B cell (primary cell): ENCODE measurements at places on chromosomes 5 and 9. TPM values are rescaled to one million over a fixed set of nuclear protein-coding genes. Genes with fewer than 3 reads are reported as not detected.

DNA sequence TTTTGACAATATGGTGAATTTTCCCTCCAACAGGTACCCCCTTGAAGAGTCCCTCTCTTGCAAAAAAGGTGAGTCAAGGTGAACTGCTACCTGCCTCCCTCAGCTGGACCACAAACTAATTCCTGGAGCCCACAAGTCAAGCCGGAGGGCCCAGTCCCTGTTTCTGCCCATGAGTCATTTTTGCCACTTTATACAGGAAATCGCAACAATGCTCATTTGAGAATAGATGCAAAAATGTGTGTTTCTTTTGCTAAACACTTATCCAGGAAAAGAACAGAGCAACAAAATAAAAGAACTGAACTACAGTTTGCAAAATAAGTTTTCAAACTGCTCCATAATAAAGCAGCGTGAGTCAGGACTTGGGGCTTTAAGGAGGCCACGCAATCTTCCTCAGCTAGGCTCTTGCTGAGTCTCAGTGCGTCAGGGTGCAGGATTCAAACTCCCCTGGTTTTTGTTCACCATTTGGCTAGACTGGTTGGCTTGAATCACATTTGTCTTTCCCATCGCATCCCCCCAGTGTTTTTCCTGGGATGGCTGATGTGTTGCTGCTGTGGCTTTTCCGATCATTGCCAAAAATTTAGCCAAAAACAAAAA, 102.7 kb downstream of the GOLPH3 start:
- DNase-seq = no peak
- H3K27ac ChIP-seq = no peak overlapping the region

Gene PKD2L2
- 0.09 and 0.12 TPM in 2 replicates for polyA plus RNA-seq

DNA sequence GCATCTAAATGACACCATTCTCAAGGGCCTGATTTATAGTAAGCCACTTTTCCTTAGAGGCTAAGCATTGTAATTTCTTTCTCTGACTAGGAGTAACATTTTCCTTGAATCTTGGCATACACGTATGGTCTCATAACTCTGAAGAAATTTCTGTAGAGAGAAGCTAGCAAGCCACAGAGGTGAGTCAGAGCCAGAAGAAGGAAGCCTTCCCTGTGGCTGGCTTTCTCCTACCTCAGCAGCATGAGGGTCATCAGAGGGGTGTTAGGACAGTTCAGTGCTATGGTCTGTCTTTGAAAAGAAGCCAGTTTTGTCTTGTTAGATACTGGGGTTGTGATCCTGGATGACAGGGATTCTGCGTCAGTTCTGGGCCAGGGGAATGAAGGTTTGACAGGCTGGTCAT, 3.2 kb downstream of the SNX30 start:
- H3K27me3 ChIP-seq = no peaks in the 10 kb centered on the region
- H3K27ac ChIP-seq = no peak overlapping the region
- DNase-seq = no peak
- no peak overlapping the region for H3K4me3 ChIP-seq

Gene SLC6A18
- not detected in 2 replicates for polyA plus RNA-seq

GRCh38 chr5:44774279-44774880, 34.4 kb upstream of the MRPS30 start:
- DNase-seq = peak; percentile 22
- H3K4me1 ChIP-seq = no peaks in the 10 kb centered on the region
- no peaks in the 10 kb centered on the region for H3K27me3 ChIP-seq
- H3K4me3 ChIP-seq = no peak overlapping the region
- H3K36me3 ChIP-seq = no peaks in the 10 kb centered on the region
- H3K27ac ChIP-seq = no peak overlapping the region

Gene ADAMTS13
- 4.9 and 5.7 TPM in 2 replicates for polyA plus RNA-seq

Gene PCA3
- polyA plus RNA-seq = 0.09 TPM in 1 of 2 replicates, not detected in the other

DNA sequence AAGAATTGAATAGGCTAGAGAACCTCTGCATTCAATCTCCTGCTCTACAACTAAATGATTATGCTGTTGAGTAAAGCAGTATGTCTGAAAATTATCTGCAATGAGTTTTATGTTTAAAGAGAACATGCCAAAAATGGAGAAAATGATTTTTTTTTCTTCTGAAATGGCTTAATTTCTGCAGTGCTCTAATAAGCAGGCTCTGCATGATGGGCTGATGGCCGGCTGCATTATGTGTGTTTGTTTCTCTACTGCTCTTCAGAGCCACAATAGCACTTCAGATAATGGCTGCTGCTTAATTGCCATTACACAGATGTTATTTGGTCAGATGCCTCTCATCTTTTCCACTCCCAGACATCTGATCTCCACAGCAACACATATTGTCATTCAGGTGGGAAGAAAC, 286.4 kb upstream of the DMAC1 start:
- no peaks in the 10 kb centered on the region for H3K27me3 ChIP-seq
- H3K4me3 ChIP-seq = no peak overlapping the region
- H3K27ac ChIP-seq = no peak overlapping the region
- no peaks in the 10 kb centered on the region for H3K4me1 ChIP-seq
- DNase-seq = no peak

Gene SLC34A1
- 0.06 TPM in 1 of 2 replicates, not detected in the other for polyA plus RNA-seq

Gene SLC36A3
- not detected in 2 replicates for polyA plus RNA-seq

GRCh38 chr5:60685700-60686099, 14.3 kb downstream of the DEPDC1B start:
- no peak for DNase-seq
- no peaks in the 10 kb centered on the region for H3K27me3 ChIP-seq
- no peaks in the 10 kb centered on the region for H3K4me1 ChIP-seq
- H3K36me3 ChIP-seq = no peaks in the 10 kb centered on the region
- no peak overlapping the region for H3K27ac ChIP-seq

- no peak overlapping the region for H3K4me3 ChIP-seq
- H3K27me3 ChIP-seq = no peaks in the 10 kb centered on the region
- peak; percentile 23 for DNase-seq
- H3K4me1 ChIP-seq = no peaks in the 10 kb centered on the region
- no peak overlapping the region for H3K27ac ChIP-seq
- no peaks in the 10 kb centered on the region for H3K36me3 ChIP-seq
These were observed 298.4 kb upstream of the PRDM9 start for GRCh38 chr5:23208959-23209431.

Gene PTPDC1
- polyA plus RNA-seq = 3.7 TPM in 2 replicates
